ENCODE measurements at places on chromosomes 16 and 17.

- DNase-seq = no peak
Observed at GRCh38 chr16:56012482-56012811, 137.3 kb upstream of the CES5A start.

DNA sequence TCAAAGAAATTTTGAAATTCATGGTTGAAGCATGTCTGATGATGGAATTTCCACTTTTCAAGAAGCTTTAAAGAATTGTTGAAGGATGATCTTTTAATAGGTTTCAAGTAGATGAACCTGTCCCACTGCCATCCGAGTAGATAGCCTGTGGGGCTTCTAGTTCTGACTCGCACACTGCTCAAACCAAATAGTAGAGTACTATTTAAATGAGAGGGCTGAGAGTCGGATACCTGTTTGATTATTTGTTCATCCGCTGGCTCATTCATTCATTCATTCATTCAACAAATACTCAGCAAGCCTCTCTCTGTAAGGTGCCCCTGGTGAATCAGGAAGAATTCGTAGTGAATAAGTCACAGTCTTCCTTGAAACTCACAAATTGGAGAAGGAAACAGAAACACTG is 108.2 kb upstream of the IRX5 start:
- DNase-seq = no peak

DNA sequence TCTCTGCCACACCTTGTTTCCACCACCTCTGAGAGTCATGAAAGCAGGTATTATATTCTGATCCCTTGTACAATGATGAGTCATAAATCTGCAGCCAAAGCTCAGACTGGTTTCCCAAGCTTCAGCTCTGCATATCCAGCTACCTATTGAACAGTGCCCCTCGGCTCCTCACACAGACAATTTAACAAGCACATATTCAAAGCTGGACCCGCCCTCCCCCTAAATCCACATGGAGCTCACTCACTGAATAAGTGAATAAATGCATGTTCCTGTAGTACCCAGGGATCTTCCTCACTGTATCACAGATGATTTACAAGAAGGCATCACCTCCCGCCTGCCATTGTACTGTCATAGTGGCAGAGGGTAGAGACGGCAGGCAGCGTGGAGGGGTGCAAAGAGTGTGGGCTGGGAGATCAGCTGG is 516.4 kb downstream of the GRIN2A start:
- DNase-seq = no peak

- no peak for DNase-seq
Observed at GRCh38 chr17:54882950-54883349, 17.7 kb upstream of the TOM1L1 start.

DNA sequence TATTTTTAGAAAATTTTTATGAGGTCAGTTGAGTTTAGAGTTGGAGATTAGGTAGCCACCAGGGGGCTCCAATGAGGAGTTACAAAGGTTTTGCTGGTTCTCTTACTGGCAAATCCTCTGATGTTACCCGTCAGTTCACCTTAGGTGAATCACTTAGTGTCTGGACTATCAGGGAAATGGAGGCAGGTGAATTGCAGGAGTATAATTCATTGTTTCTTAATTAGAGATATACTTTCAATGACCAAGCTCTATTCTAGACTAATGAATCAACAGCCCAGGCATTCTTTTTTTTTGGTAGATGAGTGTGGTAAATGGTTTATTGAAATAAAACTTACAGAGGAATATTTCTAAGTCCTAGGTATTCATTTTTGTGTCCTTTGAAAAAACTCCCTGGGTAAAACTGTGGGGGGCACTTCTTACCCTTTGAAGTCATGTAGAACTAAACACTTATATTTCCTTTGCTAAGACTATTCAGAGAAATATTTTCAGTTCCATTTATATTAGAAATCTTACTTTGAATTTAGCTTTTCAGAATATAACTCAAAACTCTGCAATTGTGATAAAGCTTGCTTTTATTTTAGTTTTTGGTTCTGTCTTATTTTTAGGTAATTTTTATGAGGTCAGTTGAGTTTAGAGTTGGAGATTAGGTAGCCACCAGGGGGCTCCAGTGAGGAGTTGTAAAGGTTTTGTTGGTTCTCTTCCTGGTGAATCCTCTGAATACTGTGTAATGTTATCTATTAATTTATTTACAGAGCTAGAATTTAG is 17.7 kb downstream of the PSMD11 start:
- DNase-seq = peak; percentile 53

DNA sequence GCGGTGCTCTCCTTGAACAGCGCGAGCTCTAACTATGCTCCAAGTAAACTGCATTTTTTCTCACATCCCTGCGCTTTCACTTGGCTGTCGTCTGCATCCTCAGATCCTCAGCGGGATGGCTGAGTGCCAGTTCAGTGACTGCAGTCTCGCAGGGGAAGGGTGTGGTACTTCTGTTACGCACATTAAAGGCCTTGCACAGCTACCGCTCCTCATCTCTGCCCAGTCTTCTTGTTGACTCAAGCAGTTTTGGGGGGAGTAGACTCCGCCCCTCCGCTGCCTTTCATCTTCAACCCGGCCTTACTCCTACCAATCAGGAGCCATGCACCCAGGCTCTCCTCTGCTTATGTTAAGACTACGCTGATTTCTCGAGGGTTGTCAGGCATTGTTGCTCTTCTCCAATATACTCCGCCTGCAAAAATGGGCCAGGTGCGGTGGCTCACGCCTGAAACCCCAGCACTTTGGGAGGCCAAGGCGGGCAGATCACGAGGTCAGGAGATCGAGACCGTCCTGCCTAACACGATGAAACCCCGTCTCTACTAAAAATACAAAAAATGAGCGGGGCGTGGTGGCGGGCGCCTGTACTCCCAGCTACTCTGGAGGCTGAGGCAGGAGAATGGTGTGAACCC is 10.0 kb downstream of the ATP5PD start:
- DNase-seq = no peak

DNA sequence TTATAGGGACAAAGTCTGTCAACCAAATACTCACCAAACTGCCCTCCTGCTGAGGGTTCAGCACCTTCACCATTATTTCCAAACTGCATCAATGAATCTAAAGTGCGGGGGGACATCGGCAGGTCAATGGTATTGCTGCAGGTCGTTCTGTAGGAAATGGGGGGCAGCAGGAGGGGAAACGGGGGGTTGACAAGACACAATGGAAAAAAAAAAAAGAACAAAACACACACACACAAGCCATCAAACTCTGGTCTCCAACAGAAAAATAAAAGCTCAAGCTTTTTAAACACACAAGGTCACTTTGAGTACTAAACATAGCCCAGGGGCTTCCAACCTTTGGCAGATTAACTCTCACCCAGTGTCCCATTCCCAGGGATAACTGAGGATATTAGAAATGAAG is 28.5 kb downstream of the STAT5A start:
- no peak for DNase-seq

- no peak for DNase-seq
Observed at GRCh38 chr16:64865069-64865696, 256.7 kb downstream of the CDH11 start.

- DNase-seq = no peak
Observed at GRCh38 chr17:78998311-78999055, 11.1 kb downstream of the CANT1 start.

- no peak for DNase-seq
Observed at GRCh38 chr16:1757714-1758461, 13.5 kb downstream of the NME3 start.

GRCh38 chr17:79843474-79843815 is 4.2 kb upstream of the CBX4 start:
- DNase-seq = peak; percentile 56

DNA sequence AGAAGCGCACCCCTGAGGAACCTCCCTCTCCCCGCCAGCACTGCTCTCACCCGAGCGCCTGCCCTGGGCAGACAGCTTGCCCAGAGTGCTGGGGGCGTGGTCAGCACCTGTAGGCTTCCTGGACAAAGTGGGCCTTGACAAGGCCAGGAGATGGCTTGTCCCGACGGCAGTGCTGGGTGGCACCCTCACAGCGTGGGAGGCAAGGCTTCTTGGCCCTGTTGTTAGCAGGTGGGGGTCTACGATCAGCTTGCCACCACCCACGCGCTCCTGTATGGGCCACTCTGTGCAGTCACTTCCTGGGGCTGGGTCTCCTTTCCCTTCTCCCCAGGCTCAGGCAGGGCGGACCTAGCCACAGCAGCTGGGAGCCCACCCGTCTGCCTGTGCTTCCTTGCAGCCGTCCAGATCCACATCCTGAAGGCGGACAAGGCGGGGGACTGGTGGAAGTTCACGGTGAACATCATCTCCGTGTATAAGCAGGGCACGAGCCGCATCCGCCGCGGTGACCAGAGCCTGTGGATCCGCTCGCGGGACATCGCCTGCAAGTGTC is 218.0 kb downstream of the NTN1 start:
- no peak for DNase-seq

All from GM13977 (cell line).